Small intestine (tissue), 16 donors: ENCODE measurements at places on chromosomes 16 and 17. TPM values are rescaled to one million over a fixed set of nuclear protein-coding genes. Genes with fewer than 3 reads are reported as not detected.

Gene KRTAP2-3
- not detected for polyA plus RNA-seq

DNA sequence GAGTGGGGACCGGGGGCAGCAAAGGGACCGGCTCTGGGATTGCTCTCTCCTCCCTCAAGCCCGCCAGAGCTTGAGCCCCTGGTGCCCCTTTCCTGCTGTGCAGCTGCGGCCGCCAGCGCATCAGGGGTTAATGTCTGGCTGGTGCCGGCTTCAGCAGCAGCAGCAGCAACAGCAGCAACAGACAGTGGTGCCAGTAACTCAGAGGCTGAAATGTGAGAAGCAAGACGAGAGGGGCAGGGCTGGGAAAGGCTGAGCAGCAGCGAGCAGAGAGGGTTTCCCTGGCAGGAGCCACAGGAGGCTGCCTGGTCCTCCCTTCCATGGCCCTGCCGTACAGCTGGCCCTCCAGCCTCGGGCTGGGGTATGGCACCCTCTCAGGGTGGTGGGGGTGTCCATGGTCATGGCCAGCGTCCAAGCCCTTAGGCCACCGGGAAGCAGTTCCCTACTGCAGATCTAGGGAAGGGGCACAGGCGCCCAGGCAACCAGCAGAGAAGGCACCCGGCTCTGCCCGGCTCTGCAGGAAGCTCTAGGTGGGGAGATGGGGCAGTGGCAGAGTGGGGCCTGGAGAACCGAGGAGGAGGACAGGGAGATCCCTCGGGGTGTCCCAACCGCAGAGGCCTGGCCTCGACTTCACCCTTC is 21.1 kb upstream of the TFAP4 start:
- peak; percentile 60 for DNase-seq
- no peak overlapping the region for H3K4me3 ChIP-seq
- H3K27me3 ChIP-seq = no peaks in the 10 kb centered on the region
- peaks cover 20% of the 10 kb centered on the region for H3K4me1 ChIP-seq

- no peak overlapping the region for H3K4me3 ChIP-seq
- DNase-seq = no peak
- no peak overlapping the region for H3K27ac ChIP-seq
- H3K27me3 ChIP-seq = no peaks in the 10 kb centered on the region
Observed at GRCh38 chr17:76017481-76018339, 9.4 kb downstream of the EVPL start.

- H3K4me1 ChIP-seq = peaks cover 6% of the 10 kb centered on the region
- no peaks in the 10 kb centered on the region for H3K27me3 ChIP-seq
- H3K36me3 ChIP-seq = no peaks in the 10 kb centered on the region
Observed at GRCh38 chr17:38742411-38743308, 5.5 kb downstream of the PCGF2 start.

GRCh38 chr16:80563066-80563465 is 22.3 kb downstream of the DYNLRB2 start:
- no peaks in the 10 kb centered on the region for H3K36me3 ChIP-seq
- H3K27me3 ChIP-seq = no peaks in the 10 kb centered on the region
- peaks cover 3% of the 10 kb centered on the region for H3K4me1 ChIP-seq
- no peak overlapping the region for H3K4me3 ChIP-seq
